ENCODE measurements at places on chromosomes 1 and 21.
A peak's percentile ranks its signal among the peaks of the same experiment; 100 is the strongest.

DNA sequence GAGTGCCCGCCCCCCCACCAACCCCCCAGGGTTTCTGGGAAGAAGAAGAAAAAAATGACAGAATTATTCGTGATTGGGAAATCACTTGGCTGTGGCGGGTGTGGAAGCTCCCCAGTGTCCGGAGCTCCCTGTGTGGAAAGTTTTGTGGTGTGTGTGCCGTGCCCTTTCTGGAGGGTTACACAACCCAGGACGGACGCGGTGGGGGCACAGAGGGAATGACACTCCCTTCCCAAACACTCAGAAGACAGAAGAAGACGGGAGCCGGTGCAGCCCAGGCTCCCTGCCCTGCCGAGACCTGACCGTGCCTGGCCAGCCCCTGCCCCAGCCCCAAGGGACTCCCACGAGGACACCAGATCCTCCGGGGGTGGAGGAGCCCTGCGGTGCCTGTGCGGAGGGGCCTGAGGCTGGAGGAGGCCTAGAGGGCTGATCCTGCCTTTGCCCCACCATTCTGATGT is 33.0 kb upstream of the ADARB1 start:
- peak; percentile 94 for DNase-seq
- peak overlapping the region; percentile 86 for H3K27ac ChIP-seq
- no peaks in the 10 kb centered on the region for H3K27me3 ChIP-seq
- H3K4me3 ChIP-seq = no peak overlapping the region
- peaks cover 25% of the 10 kb centered on the region for H3K4me1 ChIP-seq
- no peaks in the 10 kb centered on the region for H3K36me3 ChIP-seq

GRCh38 chr21:28875078-28875477 is 117.6 kb downstream of the LTN1 start:
- H3K27me3 ChIP-seq = no peaks in the 10 kb centered on the region
- peaks cover 50% of the 10 kb centered on the region for H3K36me3 ChIP-seq
- DNase-seq = no peak
- peaks cover 4% of the 10 kb centered on the region for H3K4me1 ChIP-seq
- H3K4me3 ChIP-seq = no peak overlapping the region
- H3K27ac ChIP-seq = no peak overlapping the region

GRCh38 chr1:8211251-8211882 is 106.5 kb upstream of the SLC45A1 start:
- H3K4me3 ChIP-seq = no peak overlapping the region
- H3K27ac ChIP-seq = peak overlapping the region; percentile 24
- DNase-seq = no peak

DNA sequence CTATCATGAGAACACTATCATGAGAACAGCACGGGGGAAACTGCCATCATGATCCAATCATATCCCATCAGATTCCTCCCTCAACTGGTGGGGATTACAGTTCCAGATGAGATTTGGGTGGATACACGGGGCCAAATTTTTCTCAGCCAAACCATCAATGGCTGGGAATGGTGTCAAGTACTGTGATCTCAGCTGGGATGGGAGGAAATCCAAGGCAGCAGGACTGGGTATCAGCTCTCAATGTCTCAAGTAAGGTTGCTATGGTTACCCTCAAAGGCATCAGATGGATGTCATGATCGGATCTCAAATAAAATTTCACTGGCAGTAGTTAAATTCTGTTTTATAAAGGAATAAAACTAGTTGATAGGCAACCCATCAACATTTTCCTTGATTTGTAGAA is 399.0 kb downstream of the KCNT2 start:
- H3K4me1 ChIP-seq = no peaks in the 10 kb centered on the region
- no peak overlapping the region for H3K4me3 ChIP-seq
- peak overlapping the region; percentile 34 for H3K27ac ChIP-seq
- no peaks in the 10 kb centered on the region for H3K27me3 ChIP-seq

- no peak for DNase-seq
- H3K27me3 ChIP-seq = no peaks in the 10 kb centered on the region
- H3K27ac ChIP-seq = no peak overlapping the region
- no peak overlapping the region for H3K4me3 ChIP-seq
Measured at GRCh38 chr1:165900576-165901380, 73.4 kb downstream of the UCK2 start.

- H3K4me3 ChIP-seq = no peak overlapping the region
- no peaks in the 10 kb centered on the region for H3K36me3 ChIP-seq
- no peak overlapping the region for H3K27ac ChIP-seq
- H3K27me3 ChIP-seq = peaks cover 4% of the 10 kb centered on the region
Measured at GRCh38 chr1:40337443-40337842, 20.4 kb upstream of the COL9A2 start.

- peaks cover 2% of the 10 kb centered on the region for H3K4me1 ChIP-seq
- H3K27me3 ChIP-seq = no peaks in the 10 kb centered on the region
- H3K36me3 ChIP-seq = no peaks in the 10 kb centered on the region
- H3K4me3 ChIP-seq = no peak overlapping the region
- H3K27ac ChIP-seq = no peak overlapping the region
Measured at GRCh38 chr1:205920861-205921569, 22.2 kb downstream of the SLC26A9 start.

Measured in suprapubic skin (tissue), 4 donors.